Glomerular endothelial cell (primary cell): ENCODE measurements at places on chromosomes 5 and 9. TPM values are rescaled to one million over a fixed set of nuclear protein-coding genes. Genes with fewer than 3 reads are reported as not detected.

The SPINK6 gene
- not detected in 2 replicates for total RNA-seq

The ADAMTSL2 gene
- total RNA-seq: 0.05 TPM in 1 of 2 replicates, not detected in the other

DNA sequence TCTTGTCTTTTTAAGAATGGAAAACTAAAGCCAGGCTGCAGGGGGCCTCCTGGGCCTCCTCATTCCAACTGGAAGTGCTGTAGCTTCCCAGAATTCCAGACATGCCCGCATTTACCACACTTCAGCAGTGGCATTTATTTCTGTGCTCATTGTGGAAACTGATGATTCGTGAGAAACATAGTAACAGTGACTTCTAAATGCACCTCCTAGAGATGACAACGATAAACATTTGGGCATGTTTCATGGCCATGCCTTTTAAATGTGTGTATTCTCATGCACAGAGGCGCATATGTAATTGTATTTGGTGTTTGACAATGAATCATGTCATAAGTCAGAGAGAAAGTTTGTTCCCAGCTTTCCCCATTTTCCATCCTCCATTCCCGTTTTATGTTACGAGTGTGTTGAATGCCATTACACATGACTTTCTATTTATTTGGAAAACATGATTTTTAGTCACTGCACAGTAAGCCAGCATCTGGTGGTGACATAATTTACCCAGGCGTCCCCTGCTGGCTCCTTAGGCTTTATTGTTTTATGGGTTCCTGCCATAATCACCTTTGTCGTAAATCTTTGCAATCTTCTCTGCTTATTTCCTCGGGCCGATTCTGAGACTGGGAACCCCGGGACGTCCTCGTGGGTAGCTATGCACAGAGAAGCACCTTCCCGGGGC lies 68.8 kb upstream of the FCN2 start:
- DNase-seq: no peak

DNA sequence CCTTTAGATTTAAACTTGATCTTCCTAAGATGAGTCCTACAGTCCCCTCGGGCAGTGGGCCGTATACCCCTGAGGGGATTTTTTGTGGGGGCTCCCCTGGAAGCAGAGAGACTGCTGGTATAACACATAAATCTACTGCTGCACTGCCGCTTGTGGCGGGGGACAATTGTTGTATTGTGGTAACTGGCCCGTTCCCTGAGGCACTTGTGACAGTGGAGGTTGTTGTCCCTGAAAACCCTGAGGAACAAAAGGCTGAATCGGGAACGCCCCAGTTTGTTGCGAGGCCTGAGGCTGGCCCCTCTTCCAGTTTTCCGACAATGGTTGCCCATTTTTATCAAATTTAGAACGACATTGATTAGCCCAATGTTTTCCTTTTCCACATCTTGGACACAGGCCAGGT lies 4.7 kb upstream of the TMEM141 start:
- no peak for DNase-seq

GRCh38 chr5:157903117-157903450 lies 44.1 kb upstream of the CLINT1 start:
- no peak for DNase-seq

GRCh38 chr5:34034534-34035327 lies 8.3 kb downstream of the C1QTNF3 start:
- no peak for DNase-seq

DNA sequence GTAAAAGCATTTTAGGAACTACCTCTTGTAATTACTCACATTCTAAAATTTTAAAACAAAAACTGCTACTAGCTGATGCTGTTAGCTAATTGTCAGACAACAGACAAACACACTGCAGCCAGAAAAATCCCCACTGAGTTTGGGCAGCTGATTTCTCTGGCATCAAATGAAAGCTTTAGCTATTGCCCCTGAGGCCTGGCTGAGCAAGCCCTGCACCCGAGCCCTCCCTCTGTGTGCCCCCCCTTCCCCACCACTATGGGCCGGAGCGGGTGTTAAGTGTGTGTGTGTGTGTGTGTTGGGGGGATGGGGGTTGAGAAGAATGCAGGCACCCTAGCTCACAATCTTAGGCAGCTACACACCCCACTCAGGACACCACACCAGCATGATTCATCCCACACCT lies 2.4 kb downstream of the NEUROG1 start:
- no peak for DNase-seq

The NDFIP1 gene
- total RNA-seq: 55.2 and 56.0 TPM in 2 replicates

DNA sequence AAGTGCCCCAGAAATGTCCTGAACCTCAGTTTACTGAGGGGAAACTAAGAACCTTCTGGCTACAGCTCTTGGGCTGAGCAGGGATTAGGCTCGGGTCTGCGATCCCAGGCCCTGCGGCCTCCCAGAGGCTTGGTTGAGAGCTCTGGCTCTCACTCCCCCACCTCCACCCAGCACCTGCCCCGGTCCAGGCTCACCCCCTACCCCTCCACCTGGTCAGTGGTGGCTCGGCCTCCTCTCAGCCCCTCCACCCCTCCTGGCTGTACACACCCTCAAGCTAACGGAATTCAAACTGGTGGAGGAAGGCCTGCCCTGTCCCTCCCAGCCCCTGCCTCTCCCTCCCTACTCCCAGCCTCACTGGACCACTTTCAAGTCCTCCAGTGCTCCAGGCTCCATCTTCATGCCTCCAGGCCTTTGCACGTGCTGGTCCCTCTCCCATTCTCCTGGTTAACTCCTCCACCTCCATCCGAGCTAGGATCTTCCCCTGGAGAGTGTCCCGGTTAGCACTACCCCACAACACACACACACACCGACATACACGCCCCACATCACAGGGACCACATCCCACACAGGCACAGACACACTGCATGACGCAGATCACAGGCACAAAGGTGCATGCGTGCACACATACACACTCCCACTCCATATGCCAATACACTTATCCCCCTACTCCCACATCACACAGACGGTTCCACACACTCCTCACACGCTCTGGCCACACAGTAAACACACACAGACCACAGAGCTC lies 130.9 kb downstream of the C9orf50 start:
- DNase-seq: no peak

The CD180 gene
- total RNA-seq: not detected in 2 replicates

The ANKRD33B gene
- total RNA-seq: 5.6 and 6.1 TPM in 2 replicates
